ENCODE measurements at places on chromosomes 13 and 19.

DNA sequence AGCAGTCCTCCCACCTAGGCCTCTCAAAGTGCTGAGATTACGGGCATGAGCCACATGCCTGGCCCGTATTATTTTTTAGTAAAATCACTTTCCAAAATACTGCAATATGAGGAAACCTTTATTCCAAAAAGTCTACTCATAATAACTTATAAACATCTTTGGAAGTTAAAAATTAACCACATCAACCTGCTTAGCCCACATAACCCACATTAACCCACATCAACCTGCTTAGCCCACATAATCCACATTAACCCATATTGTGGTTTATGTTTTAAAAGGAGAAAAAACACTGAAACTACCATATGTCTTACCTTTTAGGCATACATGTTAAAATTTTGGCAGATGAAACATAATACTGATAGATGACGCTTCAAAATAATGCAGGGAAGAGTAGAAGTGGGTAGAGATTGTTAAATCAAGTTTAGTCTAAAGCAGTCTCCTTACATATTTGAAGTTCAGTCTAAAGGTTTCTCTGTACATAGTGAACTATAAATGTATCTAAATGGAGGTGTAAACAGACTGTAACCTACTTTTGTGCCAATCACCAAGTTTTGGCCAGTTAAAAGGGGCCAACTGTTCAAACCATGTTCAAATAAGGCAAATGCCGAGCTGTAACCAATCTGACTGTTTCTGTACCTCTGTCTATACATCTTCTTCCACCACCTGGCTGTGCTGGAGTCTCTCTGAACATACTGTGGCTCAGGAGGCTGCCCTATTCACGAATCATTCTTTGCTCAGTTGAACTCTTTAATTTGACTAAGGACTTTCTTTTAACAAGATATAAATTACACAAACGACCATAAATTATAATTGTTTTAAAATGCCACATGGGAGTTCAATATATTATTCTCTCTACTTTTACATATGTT, 14.5 kb downstream of the KPNA3 start:
- DNase-seq = no peak

- no peak for DNase-seq
Observed at GRCh38 chr13:37313372-37313771, 207.9 kb upstream of the CSNK1A1L start.

DNA sequence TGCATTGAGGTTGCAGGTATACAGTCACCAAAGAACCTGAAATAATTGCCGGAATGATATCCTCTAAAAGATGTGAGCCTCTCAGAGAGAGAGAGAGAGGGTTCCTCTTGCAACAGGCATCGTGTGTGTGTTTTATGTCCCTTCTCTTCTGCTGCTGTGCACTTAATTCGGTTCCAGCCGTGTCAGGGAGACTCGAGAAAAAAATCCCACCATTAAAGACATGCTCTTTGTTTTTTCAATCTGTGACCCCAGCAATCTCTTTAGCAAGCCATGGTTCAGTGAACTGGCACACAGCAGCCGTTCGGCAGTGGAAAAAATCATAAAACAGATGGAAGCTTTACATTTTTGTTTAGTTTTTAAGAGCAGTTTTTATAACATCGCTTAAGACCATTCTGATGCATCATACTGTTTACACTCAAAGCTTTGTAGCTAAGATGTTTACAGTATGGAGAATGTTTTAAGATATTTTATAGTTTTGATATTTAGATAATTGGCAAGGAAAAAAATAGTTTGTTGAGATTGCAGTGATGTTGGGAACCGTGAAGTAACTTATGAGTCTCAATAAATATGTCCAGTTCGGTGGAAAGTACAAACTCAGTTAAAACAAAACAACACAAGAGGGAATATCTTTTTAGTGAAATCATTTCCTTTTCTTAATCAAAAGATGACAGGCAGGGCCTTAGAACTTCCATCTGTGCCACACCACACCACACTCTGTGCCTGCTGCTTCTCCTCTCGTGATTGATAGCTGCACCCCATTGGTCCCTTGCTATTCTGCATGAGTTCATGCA, 31.2 kb upstream of the ZNF536 start:
- DNase-seq = no peak

- DNase-seq = peak; percentile 52
Observed at GRCh38 chr13:71513411-71514033, 353.5 kb downstream of the DACH1 start.

GRCh38 chr13:40562975-40563349, 103.5 kb downstream of the FOXO1 start:
- DNase-seq = no peak

DNA sequence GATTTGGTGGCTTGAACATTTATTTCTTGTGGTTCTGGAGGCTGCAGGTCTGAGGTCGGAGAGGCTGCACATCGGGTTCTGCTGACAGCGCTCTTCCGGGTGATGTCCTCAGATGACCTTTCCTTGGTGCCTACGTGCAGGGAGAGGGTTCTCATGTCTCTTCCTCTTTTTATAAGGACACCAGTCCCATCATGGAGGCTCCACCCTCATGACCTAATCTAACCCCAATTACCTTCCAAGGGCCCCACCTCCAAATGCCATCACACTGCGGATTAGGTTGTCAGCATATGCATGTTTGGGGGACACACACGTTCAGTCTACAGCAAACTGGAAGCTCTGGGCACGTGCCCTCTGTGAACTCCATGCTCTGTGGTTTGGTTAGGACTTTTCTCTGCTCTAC, 338.6 kb downstream of the FGF9 start:
- DNase-seq = no peak

GRCh38 chr19:54138489-54139256, 1.1 kb downstream of the CNOT3 start:
- DNase-seq = no peak

DNA sequence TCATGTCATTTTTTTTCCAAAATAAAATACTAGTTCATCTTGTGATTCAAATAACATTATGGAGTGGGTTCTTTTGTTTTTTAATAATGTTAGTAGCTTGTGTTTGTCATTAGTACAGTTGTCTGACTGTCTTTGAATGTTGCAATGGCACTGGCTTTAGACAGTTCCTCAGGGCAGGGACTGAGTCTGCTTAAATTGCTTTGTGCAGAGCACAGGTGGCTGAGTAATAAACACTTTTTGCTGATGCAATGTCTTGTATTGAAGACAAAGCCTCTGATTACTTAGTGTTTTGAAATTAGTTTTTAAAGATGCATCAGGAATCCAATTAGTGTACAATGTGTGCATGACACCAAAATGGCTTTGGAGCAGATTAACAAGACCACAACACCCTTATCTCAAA, 88.7 kb upstream of the PCDH9 start:
- DNase-seq = no peak

- peak; percentile 94 for DNase-seq
Observed at GRCh38 chr13:99656092-99656745, 154.9 kb downstream of the TM9SF2 start.

- DNase-seq = peak; percentile 33
Observed at GRCh38 chr19:10289167-10289835, 451 bp upstream of the ICAM5 start.

- DNase-seq = no peak
Observed at GRCh38 chr13:113763961-113764792, 5.2 kb downstream of the TMEM255B start.

GRCh38 chr13:28041031-28041461, 52.6 kb upstream of the URAD start:
- DNase-seq = no peak

GRCh38 chr19:19670070-19670551, 1.5 kb downstream of the ZNF101 start:
- DNase-seq = no peak

DNA sequence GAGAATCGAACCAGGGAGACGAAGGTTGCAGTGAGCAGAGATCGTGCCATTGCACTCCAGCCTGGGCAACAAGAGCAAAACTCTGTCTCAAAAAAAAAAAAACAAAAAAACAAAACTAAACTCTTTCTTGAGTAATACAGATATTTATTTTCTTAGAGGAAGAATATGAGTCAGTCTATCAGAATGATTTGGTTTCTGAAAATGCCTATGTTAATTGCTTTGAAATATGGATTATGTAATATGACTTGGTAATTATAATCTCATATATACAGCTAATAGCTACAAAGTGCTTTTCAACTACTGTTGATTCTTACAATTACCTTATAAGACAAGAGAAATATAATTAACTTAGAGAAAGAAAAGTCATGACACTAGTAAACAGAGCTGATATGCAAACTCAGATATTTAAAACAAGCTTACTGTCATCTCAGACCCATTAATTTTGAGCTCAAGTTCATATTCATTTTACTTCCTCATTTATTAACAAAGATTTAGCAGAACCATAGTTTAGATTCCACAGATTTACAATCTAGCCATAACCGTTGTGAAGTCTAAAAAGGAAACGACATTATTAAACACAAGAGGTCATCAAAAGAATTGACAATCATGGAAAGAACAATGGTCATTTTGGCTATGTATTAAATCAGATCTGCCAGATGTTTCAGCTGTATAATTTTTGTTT, 88.0 kb downstream of the TBC1D4 start:
- no peak for DNase-seq

DNA sequence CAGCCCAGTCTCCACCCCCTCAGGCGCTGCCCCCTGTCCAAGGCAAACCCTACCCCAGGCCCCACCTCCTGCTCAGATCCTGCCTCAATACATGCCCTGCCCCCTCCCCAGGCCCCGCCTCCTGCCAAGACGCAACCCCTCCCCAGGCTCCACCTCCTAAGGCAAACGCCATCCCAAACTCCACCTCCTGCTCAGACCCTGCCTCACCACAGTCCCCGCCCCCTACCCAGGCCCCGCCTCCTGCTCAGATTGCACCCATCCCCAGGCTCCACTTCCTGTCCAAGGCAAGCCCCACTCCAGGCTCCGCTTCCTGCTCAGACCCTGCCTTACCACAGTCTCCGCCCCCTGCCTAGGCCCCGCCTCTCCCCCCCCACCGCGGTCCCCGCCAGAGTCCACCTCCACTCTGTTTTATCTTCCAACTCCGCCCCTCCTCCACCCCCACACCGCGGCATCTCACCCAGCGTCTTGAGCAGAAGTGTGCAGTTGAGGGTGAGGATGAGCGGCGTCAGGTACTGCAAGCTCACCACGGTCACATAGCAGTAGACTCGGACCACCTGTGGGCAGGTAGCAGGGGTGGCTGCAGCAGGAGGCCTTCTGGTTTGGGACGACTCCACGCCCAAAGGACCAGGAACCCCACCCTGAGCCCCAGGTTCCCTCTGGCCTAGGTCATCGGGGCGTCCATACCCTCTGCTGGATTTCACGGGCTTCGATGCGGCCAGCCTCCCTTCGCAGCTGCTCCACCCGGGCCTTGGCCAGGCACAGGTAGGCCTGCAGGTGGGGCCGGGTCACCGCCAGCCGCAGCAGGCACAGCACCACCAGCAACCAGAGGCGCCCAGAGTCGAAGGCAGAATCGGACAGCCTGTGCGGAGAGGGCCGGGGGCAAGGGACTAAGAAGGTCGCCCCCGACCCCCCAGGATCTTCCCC, 17.7 kb downstream of the TMEM161A start:
- DNase-seq = no peak

DNA sequence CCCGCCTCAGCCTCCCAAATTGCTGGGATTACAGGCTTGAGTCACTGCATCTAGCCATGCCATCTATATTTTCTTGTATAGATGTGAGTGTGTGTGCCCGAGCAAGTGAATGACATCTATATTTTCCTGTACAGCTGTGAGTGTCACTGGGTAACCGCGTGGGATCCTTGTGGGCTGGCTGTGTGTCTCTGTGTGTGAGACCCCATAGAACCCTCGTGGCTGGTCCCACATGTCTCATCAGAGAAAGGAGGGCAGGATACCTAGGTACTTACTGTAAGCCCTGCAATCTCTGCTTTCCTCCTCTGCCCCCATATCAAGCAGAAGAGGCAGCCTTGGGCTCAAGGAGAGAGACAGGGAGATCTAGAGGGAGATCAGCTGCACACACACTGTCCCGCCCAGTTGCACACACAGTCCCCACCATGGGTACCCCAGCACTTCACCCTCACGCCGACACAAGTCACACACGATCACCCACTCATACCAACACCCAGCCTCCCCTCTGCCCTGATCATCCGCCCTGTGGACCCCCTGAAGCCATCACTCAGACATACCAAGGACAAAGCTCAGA, 655 bp downstream of the DENND1C start:
- no peak for DNase-seq

- DNase-seq = no peak
Observed at GRCh38 chr13:27600711-27601110, 19.6 kb downstream of the LNX2 start.

DNA sequence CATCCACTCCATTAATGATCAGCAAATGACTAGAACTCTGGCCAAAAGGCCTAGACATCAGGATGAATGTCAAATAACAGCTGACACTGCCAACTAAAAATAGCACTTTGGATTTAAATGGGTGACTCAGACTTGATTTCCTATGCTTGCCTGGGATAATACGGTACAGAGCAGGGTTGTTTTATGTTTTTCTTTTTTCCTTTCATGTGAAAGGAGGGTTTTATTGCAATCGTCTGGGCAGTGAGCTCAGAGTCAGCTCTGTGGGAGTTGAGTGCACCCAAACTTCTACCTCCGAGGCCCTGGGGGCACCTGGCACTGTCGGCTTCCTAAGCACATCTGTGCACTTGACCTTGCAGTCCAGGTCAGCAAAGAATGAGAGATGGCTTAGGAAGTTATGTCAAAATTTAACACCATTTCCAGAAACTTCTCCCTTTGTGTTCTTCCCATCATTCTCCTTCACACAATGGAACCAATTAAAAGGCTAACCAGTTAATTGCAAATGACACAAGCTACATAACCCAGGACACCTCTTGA, 134.1 kb downstream of the LACC1 start:
- DNase-seq = peak; percentile 1

GRCh38 chr13:66139701-66140100, 1090.4 kb downstream of the PCDH9 start:
- no peak for DNase-seq

GRCh38 chr13:82654861-82655855, 1227.1 kb downstream of the SLITRK1 start:
- no peak for DNase-seq
